Natural killer cell (primary cell): ENCODE measurements at places on chromosomes 4 and X. TPM values are rescaled to one million over a fixed set of nuclear protein-coding genes. Genes with fewer than 3 reads are reported as not detected.

PDZD4 gene
- 177 TPM for total RNA-seq

POU4F2 gene
- total RNA-seq = not detected

DNA sequence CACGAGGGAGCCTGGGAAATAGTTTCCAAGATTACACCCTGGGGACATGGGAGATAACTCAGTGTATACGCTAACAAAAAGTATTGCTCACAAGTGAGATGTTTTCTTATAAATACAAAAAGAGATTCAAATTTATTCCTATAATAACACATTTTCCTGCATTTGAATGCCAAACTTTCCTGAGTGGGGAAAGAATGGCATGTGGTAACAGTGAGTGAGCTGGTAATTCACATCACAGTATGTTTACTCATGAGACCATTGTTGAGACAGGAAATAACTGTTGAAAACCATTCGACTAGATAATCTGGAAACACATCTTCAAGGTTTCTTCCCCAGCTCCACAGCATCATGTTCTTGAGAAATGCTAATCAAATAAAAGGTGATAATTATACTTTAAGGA, 109.1 kb downstream of the TASL start:
- H3K4me3 ChIP-seq = no peak overlapping the region
- no peaks in the 10 kb centered on the region for H3K4me1 ChIP-seq
- no peak for DNase-seq
- H3K27ac ChIP-seq = no peak overlapping the region

DNA sequence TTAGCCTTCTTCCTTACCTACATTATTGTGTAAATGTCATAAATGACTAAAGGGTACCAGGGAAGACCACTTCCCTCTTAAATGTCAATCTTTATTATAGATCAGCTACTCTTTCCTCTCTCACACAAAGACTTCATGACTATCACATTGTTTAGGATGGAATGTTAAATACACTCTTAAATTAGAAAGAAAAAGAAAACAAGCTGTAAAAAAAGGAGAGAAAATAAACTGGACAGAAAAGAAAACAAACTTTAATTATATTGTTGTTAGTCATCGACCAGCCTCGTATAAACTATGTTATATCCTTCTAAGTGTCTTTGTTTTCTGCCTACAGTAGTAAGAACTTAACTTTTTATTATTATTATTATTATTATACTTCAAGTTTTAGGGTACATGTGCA, 666.4 kb upstream of the NR3C2 start:
- no peak overlapping the region for H3K27ac ChIP-seq
- DNase-seq = no peak
- no peak overlapping the region for H3K4me3 ChIP-seq
- H3K27me3 ChIP-seq = no peaks in the 10 kb centered on the region
- H3K36me3 ChIP-seq = no peaks in the 10 kb centered on the region

TRPC5OS gene
- total RNA-seq = not detected

- H3K4me3 ChIP-seq = peak overlapping the region; percentile 8
- no peaks in the 10 kb centered on the region for H3K27me3 ChIP-seq
- H3K4me1 ChIP-seq = peaks cover 9% of the 10 kb centered on the region
- peak; percentile 57 for DNase-seq
Measured at GRCh38 chrX:15158736-15159406, 111.0 kb downstream of the ASB9 start.

DNA sequence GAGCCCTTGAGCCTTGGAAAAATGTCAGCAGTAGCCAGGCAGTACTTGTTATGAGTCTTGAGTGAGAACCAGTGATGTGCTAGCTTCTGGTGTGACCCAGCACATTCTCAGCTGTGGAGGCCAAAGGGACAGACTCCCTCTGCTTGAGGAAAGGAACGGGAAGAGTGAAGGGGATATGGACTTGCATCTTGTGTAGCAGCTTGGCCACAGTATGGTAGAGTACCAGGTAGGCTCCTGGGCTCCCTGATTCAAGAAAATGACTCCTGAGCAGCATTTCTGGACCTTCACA, 1601.9 kb upstream of the ADGRL3 start:
- no peaks in the 10 kb centered on the region for H3K4me1 ChIP-seq
- H3K27ac ChIP-seq = no peak overlapping the region
- no peaks in the 10 kb centered on the region for H3K27me3 ChIP-seq
- H3K4me3 ChIP-seq = no peak overlapping the region

OPRPN gene
- not detected for total RNA-seq

SLC39A8 gene
- total RNA-seq = 18.0 TPM

ZNF275 gene
- total RNA-seq = 17.3 TPM

DNA sequence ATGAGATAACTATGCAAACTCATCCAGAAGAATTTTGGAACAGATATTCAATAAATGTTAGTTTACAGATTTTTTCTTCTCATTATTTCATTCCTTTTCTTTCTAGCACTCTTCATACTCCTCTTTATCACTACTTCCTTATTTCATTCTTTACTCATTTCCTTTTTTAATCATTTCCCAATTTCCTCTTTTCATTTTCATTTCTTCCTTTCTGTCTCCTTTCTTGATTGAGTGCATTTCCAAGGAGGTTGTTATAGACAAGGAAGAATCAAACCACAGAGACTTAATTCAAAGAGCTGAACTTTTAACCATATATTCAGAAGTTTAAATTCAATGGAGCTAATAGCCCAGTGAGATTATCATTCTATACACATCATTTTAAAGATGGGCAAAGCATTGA, 600.7 kb downstream of the ARAP2 start:
- H3K4me3 ChIP-seq = no peak overlapping the region
- H3K36me3 ChIP-seq = no peaks in the 10 kb centered on the region
- H3K27me3 ChIP-seq = no peaks in the 10 kb centered on the region
- H3K27ac ChIP-seq = no peak overlapping the region
- H3K4me1 ChIP-seq = no peaks in the 10 kb centered on the region

SHROOM2 gene
- total RNA-seq = not detected

- H3K27me3 ChIP-seq = no peaks in the 10 kb centered on the region
- no peak overlapping the region for H3K27ac ChIP-seq
- no peak overlapping the region for H3K4me3 ChIP-seq
- H3K4me1 ChIP-seq = no peaks in the 10 kb centered on the region
Measured at GRCh38 chr4:23759066-23759465, 130.8 kb downstream of the PPARGC1A start.

GRCh38 chr4:36399762-36400353, 118.4 kb downstream of the DTHD1 start:
- H3K27me3 ChIP-seq = no peaks in the 10 kb centered on the region
- H3K27ac ChIP-seq = no peak overlapping the region
- DNase-seq = no peak
- H3K36me3 ChIP-seq = no peaks in the 10 kb centered on the region
- no peaks in the 10 kb centered on the region for H3K4me1 ChIP-seq
- no peak overlapping the region for H3K4me3 ChIP-seq

DNA sequence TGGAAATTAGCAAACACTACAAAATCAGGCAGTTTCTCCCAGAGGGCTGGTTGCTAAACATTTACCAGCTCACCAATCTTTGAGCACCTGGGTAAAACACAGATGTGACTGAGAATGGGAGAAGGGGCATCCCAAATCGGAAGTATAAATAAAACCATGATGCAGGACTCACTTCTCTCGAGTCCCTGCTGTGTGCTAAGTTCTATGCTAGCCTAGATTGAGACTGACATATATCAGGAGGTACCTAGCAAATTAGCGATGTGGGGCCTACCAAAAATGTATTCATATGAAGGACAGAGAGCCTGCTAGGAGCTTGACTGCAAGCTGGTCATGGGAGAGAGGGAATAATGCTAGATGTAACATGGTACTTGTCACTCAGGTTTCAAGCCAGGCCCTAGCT, 171.9 kb upstream of the PGRMC2 start:
- H3K27me3 ChIP-seq = no peaks in the 10 kb centered on the region
- DNase-seq = no peak
- H3K36me3 ChIP-seq = no peaks in the 10 kb centered on the region
- no peak overlapping the region for H3K4me3 ChIP-seq
- H3K27ac ChIP-seq = no peak overlapping the region

PPP3CA gene
- 53.1 TPM for total RNA-seq

DNA sequence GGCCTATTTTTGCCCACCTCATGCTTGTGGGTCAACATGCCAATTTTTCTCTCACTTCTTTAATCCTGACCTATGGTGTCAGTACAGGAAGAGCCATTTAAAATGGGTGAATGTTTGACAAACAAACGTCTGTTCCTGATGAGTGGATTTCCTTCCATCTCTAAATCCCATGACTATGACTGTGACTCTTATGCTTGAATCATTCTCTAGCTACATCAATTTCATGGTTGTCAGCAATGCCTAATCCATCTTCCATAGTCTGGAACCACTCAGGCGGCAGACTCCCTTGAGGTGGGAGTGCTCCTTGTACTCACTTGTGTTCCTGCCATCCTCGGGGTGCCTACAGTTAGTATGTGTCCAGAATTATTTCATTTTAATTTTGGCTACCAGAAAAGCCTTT, 194.9 kb upstream of the RPS6KA3 start:
- no peak overlapping the region for H3K27ac ChIP-seq
- no peaks in the 10 kb centered on the region for H3K4me1 ChIP-seq
- no peaks in the 10 kb centered on the region for H3K27me3 ChIP-seq
- no peak for DNase-seq
- H3K36me3 ChIP-seq = no peaks in the 10 kb centered on the region

GRCh38 chr4:123233136-123233768, 163.3 kb upstream of the SPRY1 start:
- H3K4me3 ChIP-seq = no peak overlapping the region
- no peak for DNase-seq
- no peaks in the 10 kb centered on the region for H3K27me3 ChIP-seq
- no peaks in the 10 kb centered on the region for H3K36me3 ChIP-seq
- H3K4me1 ChIP-seq = no peaks in the 10 kb centered on the region
- no peak overlapping the region for H3K27ac ChIP-seq

- no peaks in the 10 kb centered on the region for H3K4me1 ChIP-seq
- no peaks in the 10 kb centered on the region for H3K27me3 ChIP-seq
- H3K4me3 ChIP-seq = no peak overlapping the region
- H3K27ac ChIP-seq = no peak overlapping the region
- DNase-seq = no peak
- H3K36me3 ChIP-seq = no peaks in the 10 kb centered on the region
Measured at GRCh38 chr4:19375136-19375804, 876.4 kb upstream of the SLIT2 start.

DNA sequence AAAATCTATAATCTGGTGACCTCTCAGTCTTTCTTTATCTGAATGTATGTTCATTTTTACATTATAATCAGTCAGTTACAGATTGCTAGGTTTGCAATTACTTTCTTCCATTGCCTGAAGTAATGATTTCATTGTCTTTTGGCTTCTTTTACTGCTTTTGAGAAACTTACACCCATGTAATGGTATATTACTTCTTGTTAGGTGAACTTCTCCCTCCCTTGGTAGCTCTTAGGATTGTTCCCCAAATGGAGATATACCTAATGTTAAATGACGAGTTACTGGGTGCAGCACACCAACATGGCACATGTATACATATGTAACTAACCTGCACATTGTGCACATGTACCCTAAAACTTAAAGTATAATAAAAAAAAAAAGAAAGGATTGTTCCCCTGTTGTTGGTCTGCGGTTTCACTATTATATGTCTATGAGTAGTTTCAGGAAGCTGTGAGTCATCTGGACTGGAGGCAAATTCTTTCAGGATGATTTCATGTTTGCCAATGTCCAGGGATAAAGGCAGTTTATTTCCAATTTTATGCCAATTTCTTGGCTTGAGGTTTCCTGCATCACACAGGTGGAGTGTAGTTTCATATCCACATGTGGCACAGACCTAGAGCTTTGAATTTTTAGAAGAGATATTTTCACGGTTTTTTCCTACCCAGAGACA, 21.8 kb downstream of the SPANXC start:
- no peaks in the 10 kb centered on the region for H3K36me3 ChIP-seq
- no peak overlapping the region for H3K27ac ChIP-seq
- no peaks in the 10 kb centered on the region for H3K4me1 ChIP-seq
- H3K4me3 ChIP-seq = no peak overlapping the region

DNA sequence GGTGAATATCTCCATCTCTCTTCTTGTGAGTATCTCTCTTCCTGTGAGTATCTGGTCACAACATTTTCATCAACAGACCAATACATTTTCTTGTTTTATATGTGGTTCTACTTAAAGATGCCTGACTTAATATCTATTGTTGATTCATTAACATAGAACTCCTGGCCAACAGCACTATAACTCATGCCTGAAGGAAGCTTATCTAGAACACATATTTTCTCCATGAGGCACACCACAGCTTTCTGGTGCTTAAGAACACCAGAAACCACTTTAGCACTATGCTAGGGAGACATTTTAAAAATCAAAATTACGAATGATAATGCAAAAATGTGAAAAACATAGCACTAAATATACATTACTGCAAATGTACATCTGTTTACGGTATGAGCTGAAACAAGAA, 190.4 kb downstream of the GABRB1 start:
- no peak overlapping the region for H3K4me3 ChIP-seq
- H3K27ac ChIP-seq = no peak overlapping the region
- no peak for DNase-seq
- no peaks in the 10 kb centered on the region for H3K27me3 ChIP-seq

- no peaks in the 10 kb centered on the region for H3K27me3 ChIP-seq
- H3K4me3 ChIP-seq = no peak overlapping the region
- H3K36me3 ChIP-seq = no peaks in the 10 kb centered on the region
- H3K4me1 ChIP-seq = no peaks in the 10 kb centered on the region
- no peak overlapping the region for H3K27ac ChIP-seq
Measured at GRCh38 chr4:166309286-166309685, 436.2 kb downstream of the TLL1 start.

- no peaks in the 10 kb centered on the region for H3K4me1 ChIP-seq
- no peak overlapping the region for H3K4me3 ChIP-seq
- no peaks in the 10 kb centered on the region for H3K27me3 ChIP-seq
Measured at GRCh38 chrX:150049647-150050046, 111.4 kb upstream of the EOLA2 start.

DNA sequence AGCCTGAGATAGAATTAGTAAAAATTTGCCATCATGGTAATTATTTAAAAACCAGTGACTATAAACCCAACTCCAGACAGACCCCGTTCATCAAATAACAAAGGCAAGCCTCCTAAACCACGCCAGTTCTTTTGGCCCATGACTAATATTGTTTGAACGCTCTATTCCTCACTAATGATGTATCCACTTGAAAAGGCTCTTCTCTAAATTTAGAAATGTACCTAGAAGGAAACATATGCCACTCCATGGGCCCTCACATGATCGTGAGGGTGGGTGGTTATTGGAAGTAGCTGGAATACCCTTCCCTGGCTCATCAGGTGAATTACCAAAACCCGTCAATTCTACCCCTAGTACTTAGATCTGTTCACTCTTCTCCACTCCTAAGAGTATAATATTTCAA, 249.2 kb downstream of the COL25A1 start:
- H3K27me3 ChIP-seq = no peaks in the 10 kb centered on the region
- no peak overlapping the region for H3K4me3 ChIP-seq
- no peak overlapping the region for H3K27ac ChIP-seq

GRCh38 chr4:152106113-152106763, 345.4 kb upstream of the GATB start:
- no peak overlapping the region for H3K4me3 ChIP-seq
- H3K4me1 ChIP-seq = peaks cover 69% of the 10 kb centered on the region
- no peaks in the 10 kb centered on the region for H3K27me3 ChIP-seq
- DNase-seq = peak; percentile 50

IGFBP7 gene
- 88.8 TPM for total RNA-seq

DNA sequence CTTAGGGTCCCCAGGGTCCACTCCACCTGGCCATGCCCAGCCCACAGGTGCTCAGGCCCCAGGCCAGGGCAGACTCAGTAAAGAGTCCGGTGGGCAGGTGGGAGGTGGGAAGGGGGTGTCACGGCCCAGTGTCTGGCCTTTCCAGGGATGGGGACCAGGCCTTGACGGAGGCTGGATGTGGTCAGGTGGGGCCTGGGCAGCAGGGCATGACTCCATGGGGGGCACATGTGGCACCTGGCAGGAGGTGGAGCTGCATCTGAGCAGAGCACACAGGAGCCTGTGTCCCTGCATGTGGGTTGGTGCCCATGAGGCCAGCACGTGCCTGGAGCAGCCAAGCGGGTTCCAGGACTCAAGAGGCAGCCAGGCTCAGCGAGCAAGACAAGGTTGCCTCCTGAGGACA, 132.9 kb downstream of the FAM53A start:
- no peak for DNase-seq
- H3K36me3 ChIP-seq = no peaks in the 10 kb centered on the region
- peaks cover 12% of the 10 kb centered on the region for H3K4me1 ChIP-seq
- H3K27me3 ChIP-seq = peaks cover 2% of the 10 kb centered on the region
